GM12865 (cell line): ENCODE measurements at places on chromosomes 13 and 19.

- peak; percentile 95 for DNase-seq
Observed at GRCh38 chr19:45075301-45076028, 813 bp downstream of the ZNF296 start.

DNA sequence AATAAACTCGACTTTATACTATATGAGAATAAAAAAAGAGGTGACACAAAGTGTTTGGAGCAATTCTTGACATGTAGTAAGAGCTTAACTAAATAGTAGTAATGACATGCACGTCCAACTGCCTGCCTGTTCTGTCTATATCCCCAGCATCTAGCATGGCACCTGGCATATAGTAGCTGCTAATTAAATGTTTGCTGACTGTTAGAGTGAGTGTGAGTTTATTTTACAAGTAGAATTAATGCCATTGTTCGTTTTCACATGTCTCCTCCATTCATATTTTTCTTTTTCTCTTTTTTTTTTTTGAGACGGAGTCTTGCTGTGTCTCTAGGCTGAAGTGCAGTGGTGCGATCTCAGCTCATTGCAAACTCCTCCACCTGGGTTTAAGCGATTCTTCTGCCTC is 38.4 kb upstream of the RNF113B start:
- DNase-seq, result no peak

DNA sequence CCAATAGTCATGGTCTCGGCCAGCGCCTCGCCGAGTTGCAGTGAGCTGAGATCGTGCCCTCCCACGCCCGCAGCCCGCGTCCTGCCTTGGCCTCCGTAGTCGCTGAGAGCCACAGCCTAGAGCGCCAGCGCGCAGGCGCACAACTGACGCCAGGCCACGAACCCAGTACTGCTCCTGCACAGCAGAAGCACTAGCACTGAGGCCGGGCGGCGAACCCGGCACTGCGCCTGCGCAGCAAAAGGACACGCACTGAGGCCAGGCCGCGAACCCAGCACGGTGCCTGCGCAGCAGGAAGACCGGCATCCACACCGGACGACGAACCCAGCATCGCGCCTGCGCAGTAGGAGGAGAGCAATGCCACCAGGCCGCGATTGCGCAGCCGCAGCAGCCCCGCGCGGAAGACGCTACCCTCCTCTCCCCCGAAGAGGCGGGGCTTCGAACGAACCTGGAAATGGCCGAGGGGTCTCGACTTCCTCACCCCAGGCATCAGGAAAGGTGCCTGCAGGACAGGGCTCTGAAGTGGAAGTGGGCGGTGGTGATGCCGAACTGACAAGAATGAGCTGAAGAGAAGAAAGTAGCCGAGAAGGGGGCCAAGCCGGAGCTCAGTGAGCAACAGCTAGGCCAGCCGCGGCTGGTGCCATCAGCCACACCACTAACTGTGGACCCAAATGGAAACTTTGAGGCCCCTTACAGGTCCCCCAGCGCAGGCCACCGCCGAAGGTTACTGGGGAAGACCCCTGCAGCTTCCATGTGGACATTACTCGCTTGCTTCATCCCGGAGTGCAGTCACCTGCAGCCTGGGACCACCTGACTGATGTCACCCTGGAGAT is 7.5 kb downstream of the F10 start:
- no peak for DNase-seq

- DNase-seq, result no peak
Observed at GRCh38 chr13:114230117-114230516, 4.6 kb upstream of the CDC16 start.

DNA sequence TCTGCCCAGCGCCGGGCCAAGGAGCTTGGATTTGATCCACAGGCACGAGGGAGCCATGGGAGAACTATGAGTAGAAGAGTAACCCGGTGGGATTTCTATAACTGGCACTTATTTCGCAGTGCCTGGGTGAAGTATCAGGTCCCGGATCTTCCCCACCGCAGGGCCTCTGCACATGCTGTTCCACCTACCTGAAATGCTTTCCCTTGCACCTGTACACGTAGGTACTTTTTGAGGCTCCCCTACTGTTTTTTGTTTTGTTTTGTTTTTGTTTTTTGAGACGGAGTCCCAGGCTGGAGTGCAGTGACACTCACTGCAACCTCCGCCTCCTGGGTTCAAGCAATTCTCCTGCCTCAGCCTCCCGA is 402 bp upstream of the KANK3 start:
- no peak for DNase-seq

- DNase-seq, result peak; percentile 41
Observed at GRCh38 chr13:114315074-114315785, 927 bp downstream of the CHAMP1 start.

DNA sequence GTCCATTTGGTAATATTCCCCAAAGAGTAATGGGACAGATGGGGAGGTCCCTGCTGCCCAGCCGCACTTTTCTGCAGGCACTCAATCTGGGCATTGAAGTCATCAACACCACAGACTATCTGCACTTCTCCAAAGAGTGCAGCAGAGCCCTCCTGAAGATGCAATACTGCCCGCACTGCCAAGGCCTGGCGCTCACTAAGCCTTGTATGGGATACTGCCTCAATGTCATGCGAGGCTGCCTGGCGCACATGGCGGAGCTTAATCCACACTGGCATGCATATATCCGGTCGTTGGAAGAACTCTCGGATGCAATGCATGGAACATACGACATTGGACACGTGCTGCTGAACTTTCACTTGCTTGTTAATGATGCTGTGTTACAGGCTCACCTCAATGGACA is 295.0 kb downstream of the GPC5 start:
- DNase-seq, result no peak

- DNase-seq, result no peak
Observed at GRCh38 chr13:57633950-57634838, 2.6 kb downstream of the PCDH17 start.

DNA sequence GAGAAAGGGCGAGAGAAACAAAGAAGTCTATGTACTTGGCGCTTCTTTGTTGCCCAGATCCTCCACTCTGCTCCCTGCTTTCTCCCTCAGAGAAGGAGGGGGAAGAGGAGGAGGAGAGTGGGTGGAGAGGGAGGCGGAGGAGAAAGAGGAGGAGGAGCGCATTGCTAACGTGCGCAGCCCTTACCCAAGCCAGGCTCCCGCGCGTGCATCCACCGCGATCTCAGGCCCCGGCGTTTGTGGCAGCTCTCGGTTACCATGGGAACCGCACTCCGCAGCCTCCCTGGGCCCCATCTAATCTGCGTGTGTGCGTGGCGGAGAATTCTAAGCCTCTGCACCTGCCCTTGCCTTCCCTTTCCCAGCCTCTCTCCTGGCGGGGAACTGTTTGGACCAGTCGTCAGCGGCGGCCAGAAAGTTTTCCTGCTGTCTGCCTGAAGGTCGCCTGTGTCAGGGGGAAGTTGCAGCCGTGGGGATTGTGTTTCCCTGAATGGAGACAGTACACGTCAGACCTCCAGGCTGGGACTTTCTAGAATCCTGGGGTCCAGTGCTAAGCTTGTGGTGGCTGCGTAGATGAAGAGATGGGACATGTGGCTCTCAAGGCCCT is at the start of gene ERICH6B:
ERICH6B (minus strand) TSS at position 239 of the 601 bp plus-strand sequence. CDS start 18,734 bp downstream, outside the sequence.
- DNase-seq, result no peak

GRCh38 chr13:104140552-104140951 is 1074.3 kb upstream of the SLC10A2 start:
- no peak for DNase-seq

DNA sequence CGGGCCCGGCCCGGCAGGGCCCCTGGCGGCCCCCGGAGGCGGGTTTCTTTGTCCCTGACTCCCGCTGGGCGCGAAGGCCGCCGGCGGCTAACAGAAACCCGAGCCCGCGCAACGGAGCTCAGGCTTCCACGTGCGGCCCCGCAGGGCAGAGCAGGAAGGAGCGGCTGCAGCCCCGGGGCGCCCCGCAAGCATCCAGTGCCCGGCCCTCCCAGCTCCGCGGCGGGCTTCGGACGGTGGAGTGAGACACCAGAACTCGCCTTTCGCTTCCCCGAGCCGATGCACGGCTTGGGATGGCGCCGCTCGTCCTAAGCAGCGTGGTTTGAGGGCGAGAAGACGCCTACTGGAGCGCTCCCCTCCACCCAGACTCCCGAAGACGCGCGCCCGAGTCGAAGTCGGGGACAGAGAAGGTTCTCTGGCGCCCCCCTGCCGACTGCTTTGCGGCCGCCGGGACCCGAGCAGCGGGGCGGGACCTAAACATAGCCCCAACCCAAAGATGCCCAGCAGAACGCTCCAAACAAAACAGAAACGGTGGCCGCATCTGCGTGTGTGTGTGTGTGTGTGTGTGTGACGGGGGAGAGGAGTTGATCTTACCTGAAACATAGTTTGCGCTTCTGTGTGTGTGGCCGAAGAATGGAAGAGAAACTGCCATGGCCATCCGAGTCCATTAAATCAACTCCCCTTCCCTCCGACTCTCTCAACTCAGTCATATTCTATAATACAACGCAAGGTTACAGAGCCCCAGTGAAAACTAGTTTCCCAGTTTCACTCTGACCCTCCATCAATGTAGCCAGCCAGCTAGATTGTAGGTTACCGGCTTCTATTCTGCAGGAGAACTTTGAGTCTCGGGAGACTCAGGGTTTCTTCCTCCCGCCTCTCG is 629 bp upstream of the FGF9 start:
- DNase-seq, result peak; percentile 82

- DNase-seq, result no peak
Observed at GRCh38 chr13:33707449-33707848, 110.5 kb upstream of the RFC3 start.

DNA sequence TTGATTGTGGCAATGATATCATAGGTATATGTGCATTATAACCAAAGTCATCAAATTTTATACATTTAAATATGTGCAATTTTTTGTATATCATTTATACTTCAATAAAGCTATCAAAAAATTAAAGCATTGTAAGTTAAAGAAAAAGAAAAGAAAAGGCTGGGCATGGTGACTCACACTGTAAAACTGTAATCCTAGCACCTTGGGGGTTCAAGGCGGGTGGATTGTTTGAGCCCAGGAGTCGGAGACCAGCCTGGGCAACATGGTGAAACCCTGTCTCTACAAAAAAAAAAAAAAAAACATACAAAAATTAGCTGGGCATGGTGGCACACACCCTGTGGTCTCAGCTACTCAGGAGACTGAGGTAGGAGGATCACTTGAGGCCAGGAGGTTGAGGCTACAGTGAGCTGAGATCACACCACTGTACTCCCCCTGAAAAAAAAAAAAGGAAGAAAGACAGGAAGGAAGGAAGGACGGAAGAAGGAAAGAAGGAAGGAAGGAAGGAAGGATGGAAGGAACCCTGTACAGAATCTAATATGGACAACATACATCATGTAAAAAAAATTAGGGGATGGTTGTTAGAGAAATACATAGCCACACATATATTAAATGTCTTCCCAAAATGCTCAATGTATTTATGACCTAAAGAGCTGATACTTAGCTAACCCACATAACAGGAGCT is 21.7 kb upstream of the SLC25A30 start:
- DNase-seq, result no peak

GRCh38 chr19:31459430-31459829 is 110.2 kb upstream of the TSHZ3 start:
- no peak for DNase-seq

- DNase-seq, result peak; percentile 64
Observed at GRCh38 chr13:113904411-113904810, 40.5 kb upstream of the GAS6 start.

DNA sequence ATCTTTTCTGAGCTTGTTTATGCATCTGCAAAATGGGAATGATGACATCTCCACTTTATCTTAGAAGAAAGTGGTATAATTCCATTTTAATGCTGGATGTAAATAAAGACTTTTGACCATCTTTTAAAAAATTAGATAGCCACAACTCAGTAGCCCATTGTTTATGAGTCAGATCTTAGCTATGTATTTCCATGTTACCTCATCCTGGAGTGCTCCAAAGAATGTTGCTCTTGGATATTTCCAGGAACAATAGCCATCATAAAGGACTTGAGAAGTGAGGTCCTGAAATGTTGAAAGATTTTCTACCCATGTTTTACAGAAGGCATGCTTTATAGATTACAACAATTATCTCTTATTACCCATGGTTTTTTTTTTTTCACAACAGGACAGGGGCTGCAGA is 229.3 kb upstream of the EDNRB start:
- DNase-seq, result no peak

- no peak for DNase-seq
Observed at GRCh38 chr19:33535226-33535625, 13.6 kb upstream of the PEPD start.

GRCh38 chr19:45824531-45825262 is 9.6 kb upstream of the RSPH6A start:
- no peak for DNase-seq

GRCh38 chr13:60386250-60386649 is 10.8 kb upstream of the TDRD3 start:
- no peak for DNase-seq

- peak; percentile 16 for DNase-seq
Observed at GRCh38 chr13:108225440-108225839, 7.2 kb downstream of the ABHD13 start.

GRCh38 chr13:48977286-48977625 is 1.5 kb downstream of the FNDC3A start:
- DNase-seq, result peak; percentile 24

DNA sequence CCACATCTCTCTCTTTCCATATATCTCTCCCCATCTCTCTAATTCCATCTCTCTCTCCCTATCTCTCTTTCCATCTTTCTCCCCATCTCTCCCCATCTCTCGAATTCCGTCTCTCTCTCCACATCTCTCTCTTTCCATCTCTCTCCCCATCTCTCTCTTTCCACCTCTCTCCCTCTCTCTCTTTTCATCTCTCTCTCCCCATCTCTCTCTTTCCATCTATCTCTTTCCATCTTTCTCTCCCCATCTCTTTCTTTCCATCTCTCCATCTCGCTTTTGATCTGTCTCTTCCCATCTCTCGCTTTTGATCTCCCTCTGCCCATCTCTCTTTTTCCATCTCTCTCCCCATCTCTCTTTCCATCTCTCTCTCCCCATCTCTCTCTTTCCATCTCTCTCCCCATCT is 25.6 kb downstream of the ADGRE3 start:
- DNase-seq, result no peak

DNA sequence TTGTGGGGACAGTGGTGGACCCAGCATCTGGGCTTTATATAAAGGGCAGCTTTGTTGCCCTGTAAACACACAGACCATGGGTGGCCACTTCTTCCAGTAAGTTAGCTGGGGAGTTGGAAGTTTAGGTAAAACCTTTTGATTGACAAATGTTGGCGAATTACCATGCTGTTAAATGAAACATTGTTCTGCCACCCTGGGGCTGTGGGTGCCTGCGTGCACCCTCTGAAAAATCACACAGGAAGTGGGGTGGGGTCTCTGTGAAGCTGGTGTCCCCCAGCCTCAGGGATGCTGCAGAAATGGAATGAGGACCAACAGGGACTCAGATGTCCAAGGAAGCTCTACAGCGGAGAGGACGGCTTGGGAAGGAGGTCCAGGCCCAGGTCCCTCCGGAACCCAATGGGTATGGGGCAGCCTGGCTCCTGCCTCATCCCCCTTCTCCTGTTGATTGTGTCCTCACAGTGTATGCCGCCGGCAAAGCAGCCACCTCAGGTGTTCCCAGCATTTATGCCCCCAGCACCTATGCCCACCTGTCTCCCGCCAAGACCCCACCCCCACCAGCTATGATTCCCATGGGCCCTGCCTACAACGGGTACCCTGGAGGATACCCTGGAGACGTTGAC is 2.8 kb upstream of the USF2 start:
- DNase-seq, result no peak

GRCh38 chr13:20775961-20776360 is 2.2 kb upstream of the EEF1AKMT1 start:
- DNase-seq, result no peak
